Activated naive CD8-positive, alpha-beta T cell treated with anti-CD3 and anti-CD28 coated beads, Interleukin-2, amount 10 ng/mL, durations not matched to agents 7 days and 5 days (primary cell): ENCODE measurements at places on chromosomes 12 and 14. TPM values are rescaled to one million over a fixed set of nuclear protein-coding genes. Genes with fewer than 3 reads are reported as not detected.

DNA sequence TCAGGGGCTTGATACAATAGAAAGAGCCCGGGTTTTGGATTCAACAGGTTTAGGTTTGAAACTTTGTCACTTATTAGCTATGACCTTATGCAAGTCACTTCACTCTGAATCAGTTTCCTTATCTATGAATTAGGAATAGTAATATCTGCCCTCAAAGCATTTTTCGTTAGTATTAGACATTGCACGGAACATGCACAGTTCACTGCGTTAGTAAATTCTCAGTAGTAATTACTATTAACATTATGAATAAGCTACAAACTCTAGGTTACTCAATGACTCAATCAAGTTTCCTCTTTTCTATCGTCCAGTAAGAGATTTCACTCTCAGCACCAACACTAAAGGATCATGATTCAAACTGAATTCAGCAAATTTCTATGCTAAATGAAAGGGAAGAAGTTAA lies 150.3 kb downstream of the CEP83 start:
- no peak for DNase-seq

DNA sequence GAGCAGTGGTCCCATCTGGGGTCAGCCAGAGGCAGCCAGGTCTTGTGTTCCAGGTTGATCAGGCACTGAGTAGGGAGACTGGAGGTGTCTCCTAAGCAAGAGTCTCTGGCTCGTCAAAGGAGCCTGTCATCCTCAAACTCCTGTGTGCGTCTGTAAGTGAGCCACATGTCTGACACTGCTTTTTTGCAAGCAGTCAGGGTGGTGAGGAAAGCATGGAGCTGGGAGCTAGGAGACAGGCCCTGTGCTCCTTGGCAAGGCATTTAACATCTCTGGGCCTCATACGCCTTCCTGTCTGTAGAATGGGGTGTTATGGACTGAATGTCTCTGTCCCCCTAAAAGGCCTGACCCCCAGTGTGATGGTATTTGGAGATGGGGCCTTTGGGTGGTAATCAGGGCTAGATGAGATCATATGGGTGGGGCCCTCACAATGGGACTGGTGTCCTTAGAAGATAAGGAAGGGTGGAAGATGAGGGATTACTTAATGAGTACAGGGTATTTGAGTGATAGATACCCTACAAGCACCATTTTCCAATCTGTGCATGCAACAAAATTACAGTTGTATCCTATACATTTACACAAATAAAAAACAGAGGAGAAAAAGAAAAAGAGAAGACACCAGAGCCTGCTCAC lies 53.0 kb downstream of the ARL6IP4 start:
- no peak for DNase-seq

DNA sequence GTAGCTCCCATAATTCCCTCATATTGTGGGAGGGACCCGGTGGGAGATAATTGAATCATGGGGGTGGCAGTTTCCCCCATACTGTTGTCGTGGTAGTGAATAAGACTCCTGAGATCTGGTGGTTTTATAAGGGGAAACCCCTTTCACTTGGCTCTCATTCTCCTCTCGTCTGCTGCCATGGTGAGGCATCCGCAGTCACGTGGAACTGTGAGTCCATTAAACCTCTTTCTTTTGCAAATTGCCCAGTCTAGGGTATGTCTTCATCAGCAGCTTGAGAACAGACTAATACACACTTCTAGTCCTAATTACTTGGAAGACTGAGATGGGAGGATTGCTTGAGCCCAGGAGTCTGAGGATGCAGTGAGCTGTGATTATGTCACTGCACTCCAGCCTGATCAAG lies 64.4 kb downstream of the TMX1 start:
- DNase-seq = no peak

DNA sequence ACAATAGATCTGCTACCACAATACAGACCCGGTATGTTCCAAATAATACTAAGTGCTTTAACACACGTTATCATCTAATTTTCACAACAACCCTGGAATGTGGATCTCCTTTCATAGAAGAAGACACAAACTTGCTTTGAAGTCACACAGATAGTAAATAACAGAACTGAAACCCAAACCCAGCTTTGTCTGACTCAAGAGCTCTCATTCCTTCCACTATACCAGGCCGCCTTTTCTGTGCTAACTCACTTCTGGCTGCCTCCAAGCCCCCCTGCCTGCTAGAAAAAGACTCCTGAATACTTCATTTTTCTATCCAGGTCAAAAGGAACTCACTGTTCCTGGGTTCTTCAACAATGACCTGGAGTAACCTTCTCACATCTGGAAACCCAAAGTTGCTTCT lies 37.8 kb downstream of the PRPF40B start:
- DNase-seq = no peak

MUCL1 gene
- not detected for total RNA-seq

DHRS2 gene
- total RNA-seq = not detected

ITGA7 gene
- total RNA-seq = 4.1 TPM
